HuH-7.5 (cell line): ENCODE measurements at places on chromosomes 2 and 18.

GRCh38 chr18:13548106-13548819 lies 178.1 kb downstream of the FAM210A start:
- no peak for DNase-seq

GRCh38 chr2:46498681-46499080 lies 19.3 kb downstream of the TMEM247 start:
- DNase-seq: no peak

GRCh38 chr2:56749152-56749752 lies 565.5 kb downstream of the CCDC85A start:
- DNase-seq: no peak

DNA sequence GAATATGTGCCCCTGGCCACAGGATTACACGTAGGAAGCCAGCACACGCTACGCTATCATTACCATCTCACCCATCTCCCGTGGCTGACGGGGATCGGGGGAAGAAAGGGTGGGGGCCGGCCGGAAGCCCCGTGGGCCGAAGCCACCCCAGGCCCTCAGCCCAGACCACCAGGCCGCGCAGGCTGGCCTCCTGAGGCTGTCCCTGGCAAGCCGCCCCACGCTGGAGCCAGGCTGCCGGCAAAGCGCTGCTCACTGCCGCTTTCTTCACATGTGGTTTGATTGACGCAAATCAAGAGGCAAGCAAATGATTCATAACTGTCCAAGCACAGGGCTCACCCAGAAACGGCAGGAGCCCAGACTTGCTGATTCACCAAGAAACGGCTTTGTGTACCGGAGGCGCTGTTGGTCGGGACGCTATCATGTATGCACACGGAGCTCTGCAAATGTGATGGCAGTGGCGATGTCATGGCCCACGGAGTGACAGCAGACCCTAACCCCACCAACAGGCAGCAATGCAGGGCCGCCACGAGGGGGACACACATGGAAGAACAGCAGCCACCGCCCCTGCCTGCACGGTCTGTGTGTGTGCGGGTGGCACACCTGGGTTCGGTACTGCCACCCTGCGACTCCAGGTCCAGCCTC lies 125.7 kb downstream of the HDAC4 start:
- no peak for DNase-seq

DNA sequence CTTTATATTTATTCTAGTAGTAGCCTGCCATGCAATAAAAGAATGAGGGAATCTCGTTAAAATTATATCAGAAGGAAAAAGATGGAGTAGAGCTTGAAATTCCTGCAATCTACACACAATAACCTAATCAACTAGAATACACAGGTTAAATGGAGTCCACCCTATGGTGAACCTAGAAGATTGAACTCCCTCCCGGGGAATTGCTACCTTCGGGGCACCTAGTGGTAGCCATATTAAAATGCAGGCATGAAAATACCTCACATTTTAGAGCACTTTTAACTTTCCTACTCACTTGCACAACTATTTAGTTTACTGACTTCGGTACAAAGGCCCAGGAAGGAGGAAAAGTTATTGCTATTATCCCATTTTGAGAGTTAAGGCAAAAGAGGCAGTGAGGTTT lies 174.5 kb downstream of the SS18 start:
- peak; percentile 3 for DNase-seq

DNA sequence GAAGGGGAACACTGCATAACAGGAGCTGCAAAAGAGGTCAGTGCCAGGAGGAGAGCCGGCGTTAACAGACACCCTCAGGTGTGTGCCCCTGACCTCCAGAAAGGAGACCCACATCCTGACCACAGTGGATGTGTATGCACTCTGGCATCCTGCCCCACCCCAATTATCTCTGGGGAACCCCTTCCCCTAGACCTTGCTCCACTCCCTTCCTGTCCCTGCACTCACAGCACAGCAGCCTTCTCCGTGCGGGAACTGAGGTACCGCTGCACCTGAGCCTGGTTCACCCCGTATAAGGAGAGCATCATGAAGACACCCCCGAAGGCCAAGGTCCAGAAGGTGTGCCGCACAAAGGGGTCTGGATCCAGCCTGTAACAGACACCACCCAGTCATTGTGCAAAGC lies 7.3 kb upstream of the ATRAID start:
- DNase-seq: no peak

DNA sequence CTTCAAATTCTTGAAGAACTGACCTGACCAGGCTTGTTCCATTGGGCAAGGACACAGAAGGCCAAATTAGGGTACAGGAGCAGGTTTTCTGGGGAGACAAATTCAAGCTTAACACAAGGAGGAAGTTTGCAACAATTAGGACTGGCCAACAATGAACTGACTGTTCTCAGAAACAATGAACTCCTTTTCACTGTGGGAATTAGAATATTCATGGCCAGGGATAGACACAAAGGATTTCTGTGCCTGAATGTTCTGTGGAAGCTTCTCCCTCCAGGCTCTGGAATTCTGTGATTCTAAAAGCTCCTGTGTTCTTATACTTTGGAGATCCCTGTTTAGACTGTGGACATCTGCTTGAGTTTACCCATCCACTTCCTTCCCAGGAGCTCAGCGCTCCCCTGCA lies 15.2 kb downstream of the SMYD1 start:
- no peak for DNase-seq

GRCh38 chr18:72208920-72209676 lies 335.0 kb downstream of the CBLN2 start:
- no peak for DNase-seq

- DNase-seq: no peak
These were observed 17.1 kb upstream of the HNMT start for GRCh38 chr2:137947032-137947727.

- DNase-seq: no peak
These were observed 200.6 kb downstream of the NAPG start for GRCh38 chr18:10726198-10727068.

DNA sequence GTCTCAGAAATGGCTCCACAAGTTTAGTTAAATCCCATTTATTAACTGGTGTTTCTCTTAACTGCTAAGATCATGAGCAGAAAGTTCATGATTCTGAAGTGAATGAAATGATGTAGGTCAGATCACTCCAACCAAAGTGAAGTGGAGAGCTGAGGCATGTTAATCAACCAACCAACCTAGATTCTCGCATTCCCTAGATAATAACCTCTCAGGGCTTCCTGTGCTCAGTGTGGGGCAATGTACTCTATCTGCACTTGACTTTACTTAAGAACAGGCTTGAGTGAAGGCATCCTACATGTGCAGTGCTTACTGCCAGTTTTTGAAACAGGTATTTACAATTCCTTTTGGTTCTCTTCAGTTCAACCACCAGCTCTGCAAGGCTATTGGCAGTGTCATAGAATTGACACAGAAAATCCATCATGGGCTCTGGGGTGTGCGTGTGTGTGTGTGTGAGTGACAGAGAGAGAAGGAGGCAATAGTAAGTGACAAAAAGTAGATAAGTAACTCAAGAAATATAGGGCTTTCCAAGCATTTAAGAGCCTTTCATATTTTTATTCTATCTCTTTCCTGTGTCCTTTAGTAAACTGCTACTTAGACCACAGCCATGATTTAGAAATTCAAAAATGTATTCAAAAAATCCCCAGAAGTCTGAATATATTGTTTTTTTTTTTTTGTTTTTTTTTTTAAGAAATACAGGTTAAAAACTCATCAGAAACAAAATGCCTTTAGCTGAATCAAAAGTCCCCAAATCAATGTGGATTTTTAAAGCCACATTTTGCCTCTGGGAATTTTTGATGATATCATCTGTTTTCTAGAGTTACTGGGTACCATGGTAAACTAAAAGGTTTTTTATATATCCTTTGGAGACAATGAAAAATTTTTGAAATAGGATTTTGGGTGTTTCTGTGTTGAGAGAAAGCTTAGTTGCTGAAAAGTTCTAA lies 28.6 kb downstream of the DOCK10 start:
- DNase-seq: no peak

DNA sequence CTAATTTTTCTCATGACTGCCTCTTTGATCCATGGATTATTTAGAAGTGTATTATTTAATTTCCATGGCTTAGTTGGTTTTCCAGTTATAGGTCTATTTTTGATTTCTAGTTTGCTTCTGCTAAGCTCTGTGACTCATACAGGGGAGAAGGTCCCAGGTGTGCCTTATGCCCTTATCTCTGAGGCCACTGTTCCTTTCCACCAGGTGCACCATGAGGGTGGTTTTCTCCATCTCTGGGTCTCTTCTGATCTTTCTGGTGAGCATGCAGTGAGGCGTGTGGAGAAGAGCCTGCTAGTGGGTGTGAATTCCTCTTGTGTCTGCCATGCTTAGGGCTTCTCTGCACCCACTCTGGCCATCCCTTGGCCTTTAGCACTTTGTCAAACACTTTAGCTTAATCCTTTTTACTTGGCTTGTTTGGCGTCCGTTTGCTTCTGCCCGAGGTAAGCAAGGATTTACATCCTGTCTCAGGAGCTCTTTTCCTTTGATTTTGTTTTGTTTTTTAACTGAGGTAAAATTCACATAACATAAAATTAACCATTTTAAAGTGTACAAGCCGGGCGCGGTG lies 129.8 kb upstream of the ARL4C start:
- DNase-seq: no peak

DNA sequence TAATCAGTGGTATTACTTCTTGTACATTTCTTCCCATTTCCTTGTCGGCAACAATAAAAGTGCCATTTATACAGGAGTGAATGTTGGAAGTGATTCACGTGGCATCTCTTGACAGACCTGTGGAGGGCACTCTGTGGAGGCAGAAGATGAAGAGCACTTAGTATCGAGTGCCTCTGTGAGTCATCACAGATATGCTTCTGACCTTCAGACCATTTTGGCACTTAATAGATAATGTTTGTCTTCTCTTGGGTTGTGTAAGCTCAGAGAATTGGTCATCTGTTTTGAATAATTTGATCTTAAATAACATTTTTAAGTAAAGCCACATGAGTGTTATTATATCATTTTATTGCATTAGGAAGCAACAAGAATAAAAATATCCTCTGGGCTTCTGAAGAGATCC lies 305.5 kb downstream of the PTPRM start:
- no peak for DNase-seq

DNA sequence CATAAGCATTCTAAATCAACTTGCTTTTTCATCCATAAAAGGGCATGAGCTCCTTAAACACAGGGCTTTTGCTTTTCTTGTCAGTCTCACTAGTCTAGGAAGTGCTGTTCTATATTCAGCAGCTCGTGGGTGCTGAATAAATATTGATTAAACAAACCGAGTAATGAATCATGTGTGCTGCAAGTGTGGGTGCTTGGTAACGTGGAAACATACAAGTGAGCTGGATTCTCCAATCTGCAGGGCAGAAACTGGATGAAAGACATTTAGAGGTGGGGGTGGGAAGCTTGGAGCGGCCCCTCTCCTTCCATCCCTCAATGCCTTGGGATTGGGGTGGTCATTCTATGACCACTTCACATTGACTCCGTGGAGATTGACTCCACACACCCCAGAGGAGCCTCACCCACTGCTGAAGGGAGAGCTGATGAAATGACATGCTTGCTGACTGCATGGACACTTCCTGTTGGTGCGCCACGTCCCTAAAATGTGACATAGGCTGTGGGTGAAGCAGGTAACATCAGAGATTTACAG lies 114.6 kb downstream of the DOCK10 start:
- no peak for DNase-seq

- no peak for DNase-seq
These were observed 1.9 kb downstream of the DUSP2 start for GRCh38 chr2:96143231-96143847.

GRCh38 chr2:223993634-223994232 lies 36.5 kb downstream of the MRPL44 start:
- DNase-seq: peak; percentile 55

GRCh38 chr2:113831161-113831560 lies 58.7 kb upstream of the ACTR3 start:
- no peak for DNase-seq

DNA sequence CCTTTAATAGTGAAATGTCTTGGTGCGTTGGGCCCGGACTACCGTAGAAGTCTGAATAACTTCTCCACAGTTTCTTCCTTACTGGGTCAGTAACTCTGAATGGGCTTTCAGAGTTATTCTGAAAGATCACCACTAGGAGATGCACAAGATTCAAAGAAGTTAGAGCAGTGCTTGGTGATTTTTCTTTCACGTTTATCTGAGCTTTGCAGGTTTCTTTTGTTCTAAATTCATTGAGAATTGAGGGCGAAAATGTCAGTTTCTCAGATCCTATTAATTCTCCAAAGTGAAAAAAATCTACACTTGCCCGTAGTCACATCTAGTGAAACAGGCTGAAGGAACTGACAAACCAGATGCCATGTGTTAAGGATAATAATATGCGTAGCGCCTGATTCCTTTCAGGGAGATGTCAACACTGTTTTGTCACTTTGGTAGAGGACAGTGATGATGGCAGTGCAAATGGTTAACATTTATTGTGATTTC lies 70.1 kb downstream of the QPCT start:
- peak; percentile 7 for DNase-seq

GRCh38 chr2:25784404-25784803 lies 93.9 kb downstream of the ASXL2 start:
- no peak for DNase-seq

DNA sequence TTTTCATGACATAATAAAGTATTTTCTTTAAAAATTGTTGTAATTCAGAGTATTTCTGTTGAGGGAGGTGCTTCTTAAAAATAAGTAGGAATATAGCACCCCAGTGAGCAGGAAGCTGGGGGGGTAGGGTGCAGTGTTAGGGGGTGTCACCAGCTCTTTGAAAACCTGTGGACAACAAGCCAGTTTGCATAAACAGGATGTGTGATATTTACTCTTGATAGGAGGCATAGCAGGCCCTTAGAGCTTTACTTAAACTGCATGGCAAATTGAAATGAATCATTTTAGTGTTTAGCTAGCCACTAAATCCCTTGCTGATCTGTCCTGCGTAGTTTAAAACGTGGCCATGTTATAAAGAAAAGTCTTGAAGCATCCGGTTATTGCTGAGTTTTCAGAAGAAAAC lies 8.4 kb downstream of the TGIF1 start:
- DNase-seq: no peak

GRCh38 chr18:38032516-38032915 lies 466.9 kb upstream of the CELF4 start:
- DNase-seq: no peak

- no peak for DNase-seq
These were observed 42.9 kb upstream of the SLC35F5 start for GRCh38 chr2:113799375-113799774.

- no peak for DNase-seq
These were observed 225.8 kb upstream of the COPS8 start for GRCh38 chr2:236859908-236860307.

DNA sequence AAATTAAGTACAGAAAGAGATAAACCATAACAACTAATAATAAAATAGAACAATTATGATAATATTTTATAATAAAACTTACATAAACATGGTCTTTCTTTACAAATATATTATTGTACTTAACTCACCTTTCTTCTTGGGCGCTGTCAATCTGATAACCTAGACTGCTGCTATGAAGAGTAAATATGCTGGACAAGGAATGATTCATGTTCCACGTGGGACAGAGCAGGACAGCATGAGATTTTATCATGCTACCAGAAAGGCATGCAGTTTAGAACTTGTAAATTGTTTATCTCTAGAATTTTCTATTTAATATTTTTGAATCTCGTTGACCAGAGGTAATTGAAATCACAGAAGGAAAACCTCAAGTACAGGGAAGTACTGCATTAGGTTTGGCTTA lies 210.7 kb downstream of the ANKRD30B start:
- no peak for DNase-seq

- DNase-seq: no peak
These were observed 139.5 kb downstream of the HAUS1 start for GRCh38 chr18:46243673-46244072.
